NCI-H2081 (cell line): ENCODE measurements at places on chromosomes 5 and 9.

GRCh38 chr9:36880075-36880474, 154.0 kb downstream of the PAX5 start:
- DNase-seq, result no peak

DNA sequence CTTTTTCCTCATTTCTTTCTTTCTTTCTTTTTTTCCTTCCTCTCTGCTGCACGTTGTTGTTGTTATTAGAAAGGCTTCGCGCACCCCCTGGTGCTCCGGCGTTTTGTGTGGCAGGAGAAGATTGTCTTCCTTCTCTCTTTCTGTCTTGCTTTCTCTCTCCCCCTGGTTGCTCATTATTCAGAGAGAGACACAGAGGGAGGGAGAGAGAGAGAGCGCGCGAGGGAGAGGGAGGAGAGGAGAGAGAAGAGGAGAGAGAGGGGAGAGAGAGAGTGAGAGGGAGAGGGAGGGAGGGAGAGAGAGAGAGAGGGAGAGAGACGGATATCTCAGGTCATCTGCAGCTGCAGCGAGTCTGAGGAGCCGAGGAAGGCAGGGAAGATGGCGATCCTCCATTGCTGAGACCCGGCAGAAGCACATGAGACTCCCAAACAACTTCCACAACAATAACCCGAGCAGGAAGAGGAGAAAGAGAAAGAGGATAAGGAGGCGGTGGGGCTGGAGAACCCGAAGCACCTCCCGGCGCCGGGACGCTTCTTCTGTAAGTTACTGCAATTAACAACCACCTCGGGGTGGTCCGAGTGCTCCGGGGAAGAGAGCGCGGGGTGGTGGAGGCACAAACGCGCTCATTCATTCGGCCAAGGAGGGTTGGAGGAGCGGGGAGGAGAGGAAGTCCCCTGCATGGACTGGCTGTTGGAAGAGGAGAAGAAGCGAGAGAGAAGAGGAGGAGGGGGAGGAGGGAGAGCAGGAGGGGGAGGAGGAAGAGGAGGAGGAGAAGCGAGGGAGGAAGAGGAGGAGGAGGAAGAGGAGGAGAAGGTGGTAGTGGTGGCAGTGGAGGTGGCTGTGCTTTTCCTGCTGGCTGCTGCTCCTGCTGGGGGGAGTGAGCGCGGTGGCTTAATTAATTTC, at the start of gene ZNF462:
Gene ZNF462, plus strand, starts transcription at position 346 of the 900 bp plus-strand sequence. CDS start 60,218 bp downstream, outside the sequence.
- DNase-seq, result peak; percentile 65

- DNase-seq, result no peak
Observed at GRCh38 chr9:110744715-110745384, 76.3 kb downstream of the MUSK start.

GRCh38 chr5:35668319-35668718, 50.7 kb downstream of the SPEF2 start:
- no peak for DNase-seq

DNA sequence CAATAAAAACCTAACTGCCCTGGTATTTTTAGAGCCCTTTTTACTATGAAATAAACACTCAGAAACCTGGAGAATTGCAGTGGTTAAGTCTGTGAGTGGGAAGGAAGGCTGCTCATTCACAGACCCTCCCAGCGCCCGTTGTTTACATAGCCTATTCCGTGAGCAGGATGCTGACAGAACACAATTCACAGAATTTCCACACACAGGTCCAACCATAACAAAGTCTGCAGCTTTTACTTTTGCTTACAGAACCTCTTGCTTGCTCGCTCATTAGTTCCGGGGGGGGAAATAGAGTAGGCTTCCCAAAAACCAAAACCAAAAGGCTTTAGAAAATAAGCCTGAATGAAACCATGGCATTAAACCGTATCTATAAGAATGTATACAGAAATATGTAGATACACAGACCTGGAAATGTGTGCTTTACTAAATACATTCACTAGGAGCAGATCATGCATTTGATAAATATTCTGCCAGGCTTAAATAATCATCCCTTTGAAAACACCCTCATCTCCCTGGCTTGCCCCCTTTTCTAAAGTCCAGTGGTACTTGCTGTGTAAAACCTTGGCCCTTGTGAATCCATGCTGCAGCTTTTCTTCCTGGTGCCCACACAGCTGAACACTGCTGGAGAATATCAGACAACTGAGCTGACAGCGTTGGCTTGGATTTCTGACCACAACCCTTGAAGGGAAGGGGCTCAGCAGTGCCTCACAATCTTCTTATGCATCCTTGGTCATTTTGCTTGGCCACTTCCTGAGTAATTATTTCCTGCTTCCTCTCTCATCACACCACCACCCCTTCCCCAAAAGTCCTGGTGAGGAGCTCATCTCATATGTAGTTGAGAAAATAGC, 128.0 kb downstream of the FANCC start:
- DNase-seq, result peak; percentile 14

DNA sequence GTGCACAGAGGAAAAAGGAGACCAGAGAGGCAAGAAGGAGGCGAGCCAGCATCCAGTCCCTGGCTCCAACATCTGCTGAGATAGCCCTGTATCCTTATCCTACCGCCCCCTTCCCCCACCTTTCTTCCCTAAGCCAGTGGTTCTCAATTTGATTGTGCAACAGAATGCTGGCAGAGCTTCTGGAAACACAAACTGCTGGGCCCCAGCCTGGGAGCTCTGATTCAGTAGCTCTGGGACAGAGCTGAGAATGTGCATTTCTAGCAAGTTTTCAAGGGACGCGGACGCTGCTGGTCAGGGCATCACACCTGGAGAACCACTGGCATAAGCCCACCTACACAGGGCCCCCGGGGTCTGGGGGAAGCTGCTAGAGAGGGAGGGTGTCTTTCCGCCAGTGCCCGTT, 21.1 kb downstream of the AK8 start:
- DNase-seq, result no peak
